ENCODE measurements at places on chromosomes 7 and 10.
A peak's percentile ranks its signal among the peaks of the same experiment; 100 is the strongest.

DNA sequence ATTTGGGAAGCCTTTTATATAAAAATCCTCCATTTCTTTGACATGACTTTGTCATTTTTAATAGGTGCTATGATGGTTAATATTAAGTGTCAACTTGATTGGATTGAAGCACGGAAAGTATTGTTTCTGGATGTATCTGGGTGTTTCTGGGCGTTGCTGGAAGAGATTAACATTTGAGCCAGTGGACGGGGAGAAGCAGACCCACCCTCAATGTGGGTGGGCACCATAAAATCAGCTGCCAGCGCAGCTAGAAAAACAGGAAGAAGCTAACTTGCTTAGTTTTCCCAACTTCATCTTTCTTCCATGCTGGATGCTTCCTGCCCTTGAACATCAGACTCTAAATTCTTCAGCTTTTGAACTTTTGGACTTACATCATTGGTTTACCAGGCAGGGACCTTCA, 1003.0 kb downstream of the SORCS3 start:
- no peak for DNase-seq

- no peak for DNase-seq
Observed at GRCh38 chr10:59805014-59805413, 51.8 kb upstream of the MRLN start.

DNA sequence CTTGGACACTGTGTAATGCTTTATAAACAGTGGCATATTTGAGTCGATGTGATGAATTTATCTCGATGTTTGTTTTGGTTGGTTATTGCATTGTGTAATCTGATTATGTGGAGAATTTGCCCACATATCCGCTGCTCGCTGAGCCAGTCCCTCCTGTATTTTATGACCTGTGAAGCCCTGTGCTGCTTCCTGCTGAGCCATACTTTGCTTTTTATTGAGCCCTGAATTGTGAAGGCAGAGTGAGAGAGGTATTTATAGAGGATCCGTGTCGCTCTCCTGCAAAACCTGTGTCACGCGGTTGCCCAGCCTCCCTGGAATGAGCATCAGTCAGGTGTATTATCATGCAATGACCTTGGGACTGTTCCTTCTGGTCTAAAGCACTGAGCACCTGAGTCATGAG, 253.7 kb downstream of the ARHGAP21 start:
- DNase-seq, result no peak

- DNase-seq, result no peak
Observed at GRCh38 chr7:90631502-90631901, 35.4 kb downstream of the CDK14 start.

- DNase-seq, result peak; percentile 57
Observed at GRCh38 chr10:46547541-46548497, 8.6 kb downstream of the GPRIN2 start.

DNA sequence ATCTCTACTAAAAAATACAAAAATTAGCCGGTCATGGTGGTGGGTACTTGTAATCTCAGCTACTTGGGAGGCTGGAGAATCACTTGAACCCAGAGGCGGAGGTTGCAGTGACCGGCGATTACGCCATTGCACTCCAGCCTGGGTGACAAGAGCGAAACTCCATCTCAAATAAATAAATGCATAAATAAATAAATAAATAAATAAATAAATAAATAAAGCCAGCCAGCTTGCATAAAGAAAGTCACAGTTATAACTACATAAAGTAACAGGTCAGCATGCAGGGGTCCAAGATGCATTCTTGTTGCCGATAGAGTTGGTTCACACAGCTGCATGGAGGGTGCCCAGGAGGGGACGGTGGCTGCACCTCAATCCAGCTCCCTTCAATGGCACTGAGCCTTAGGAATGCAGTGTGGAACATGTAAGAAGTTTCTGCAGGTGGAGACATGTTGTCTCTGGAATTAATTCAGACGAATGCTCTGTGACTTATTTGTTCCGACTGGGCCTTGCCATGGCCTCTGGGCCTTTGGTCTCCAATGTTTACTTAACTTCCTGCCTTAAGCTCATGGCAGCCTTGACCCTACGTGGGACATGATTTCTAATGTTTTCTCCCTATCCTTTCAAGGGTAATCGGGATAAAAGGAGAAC, 159.6 kb upstream of the PRKCQ start:
- no peak for DNase-seq

GRCh38 chr10:51950371-51950995, 251.1 kb upstream of the CSTF2T start:
- DNase-seq, result peak; percentile 52

GRCh38 chr7:36202398-36202797, 49.3 kb downstream of the EEPD1 start:
- DNase-seq, result no peak

DNA sequence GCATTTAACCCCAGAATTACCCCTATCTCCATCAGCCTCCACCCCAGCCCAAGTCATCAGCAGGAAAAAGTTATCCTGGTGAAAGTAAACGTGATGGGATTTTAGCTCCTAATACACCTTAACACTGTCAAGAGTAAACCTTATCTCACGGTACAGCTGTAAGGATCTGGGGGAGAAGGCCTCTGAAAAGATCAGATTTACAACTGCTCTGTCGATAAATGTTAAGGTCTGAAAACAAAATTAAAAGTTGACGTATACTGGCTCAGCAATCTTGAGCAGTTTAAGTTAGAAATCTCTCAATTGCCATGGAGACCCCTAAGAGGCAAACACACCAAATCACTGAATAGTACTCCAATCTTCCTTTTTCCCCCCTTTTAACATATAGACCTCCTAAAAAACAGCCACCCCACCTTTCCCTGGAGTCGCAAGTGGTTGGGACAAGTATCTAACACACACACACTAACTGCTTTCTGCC, 6.1 kb downstream of the SKAP2 start:
- DNase-seq, result no peak

GRCh38 chr7:44706788-44707557, 41.7 kb upstream of the ZMIZ2 start:
- no peak for DNase-seq

GRCh38 chr10:26857991-26858706, 2.6 kb downstream of the ABI1 start:
- no peak for DNase-seq

- DNase-seq, result no peak
Observed at GRCh38 chr7:42222125-42222524, 14.9 kb downstream of the GLI3 start.

DNA sequence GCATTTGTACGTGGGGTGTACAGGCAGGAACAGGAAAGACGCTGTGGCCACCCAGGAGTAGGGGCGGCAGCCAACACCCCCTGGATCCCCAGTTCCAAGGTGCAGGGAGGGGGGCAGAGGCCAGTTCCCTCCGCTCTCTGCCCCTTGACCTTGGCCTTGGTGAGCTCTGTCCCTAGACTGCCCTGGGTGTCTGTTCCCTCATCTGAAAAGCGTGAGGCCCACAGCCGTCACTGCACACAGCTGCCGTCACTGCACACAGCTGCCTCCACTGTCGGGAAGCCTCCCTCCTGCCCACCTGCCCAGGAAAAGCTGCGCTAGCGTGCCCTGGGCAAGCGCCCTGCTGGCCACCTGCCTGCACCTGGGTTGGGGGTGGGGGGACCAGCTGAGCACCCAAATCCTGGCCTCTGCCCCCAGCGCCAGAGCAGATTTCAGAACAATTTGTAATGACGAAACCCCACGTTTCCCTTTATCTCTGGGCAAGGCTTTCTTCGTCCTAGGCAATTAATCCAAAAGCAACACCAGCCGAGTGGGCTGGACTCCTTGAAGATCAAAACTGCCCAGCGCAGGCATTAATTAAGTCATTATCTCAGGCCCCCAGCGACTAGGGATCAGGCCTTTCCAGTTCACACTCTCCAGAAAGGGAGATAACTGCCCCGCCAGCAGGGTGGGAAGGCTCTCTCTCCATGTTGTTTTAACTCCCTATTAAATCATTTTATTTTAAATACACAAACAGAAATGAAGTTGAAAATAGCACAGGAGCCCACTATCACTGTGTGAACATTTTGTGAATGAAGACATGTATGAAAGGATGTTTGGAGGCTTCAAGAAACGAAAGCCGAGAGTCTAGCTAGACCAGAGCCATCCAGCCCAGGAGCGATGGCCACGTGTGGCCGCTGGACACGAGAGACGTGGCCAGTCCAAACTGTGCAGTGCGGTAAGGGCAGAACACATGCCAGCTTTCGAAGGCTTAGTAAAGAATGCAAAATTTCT, 4.0 kb upstream of the PDGFA start:
- no peak for DNase-seq

- DNase-seq, result no peak
Observed at GRCh38 chr10:88687853-88688467, 18.1 kb upstream of the LIPK start.

DNA sequence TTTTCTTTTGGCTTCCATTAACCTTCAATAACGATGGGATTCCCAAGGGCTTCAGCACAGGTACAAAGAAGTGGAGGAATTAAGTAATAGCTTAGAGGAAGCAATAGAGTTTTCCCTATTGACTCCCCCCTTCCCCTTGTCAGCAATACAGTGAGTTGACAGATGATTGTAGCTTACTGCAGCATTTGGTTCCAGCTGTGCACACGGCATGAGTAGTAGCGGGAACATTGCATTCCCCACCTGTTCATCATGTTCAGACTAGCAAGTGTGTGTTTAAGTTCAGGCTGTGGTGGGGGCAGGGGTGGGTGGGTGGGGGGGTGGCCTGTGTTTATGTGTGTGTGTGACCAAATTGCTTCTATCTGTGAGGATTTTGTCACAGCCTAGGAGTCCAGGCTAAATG, 4.6 kb upstream of the ADRA2A start:
- DNase-seq, result no peak

Data from posterior cingulate gyrus (tissue), 11 donors.